ENCODE measurements at places on chromosomes 5 and 9. TPM values are rescaled to one million over a fixed set of nuclear protein-coding genes. Genes with fewer than 3 reads are reported as not detected.

The TMEM215 gene
- total RNA-seq = 0.03 TPM

The PCDHGB7 gene
- not detected for total RNA-seq

The CD274 gene
- total RNA-seq = 0.97 TPM

The FIBCD1 gene
- total RNA-seq = 17.2 TPM

The RAD1 gene
- 27.9 TPM for total RNA-seq

The PKN3 gene
- total RNA-seq = 13.4 TPM

The ADAM19 gene
- total RNA-seq = 14.4 TPM

All from A549 treated with GW870086 at 1 μM for 4 hours (cell line).